ENCODE measurements at places on chromosomes 2 and 18.
A peak's percentile ranks its signal among the peaks of the same experiment; 100 is the strongest.

DNA sequence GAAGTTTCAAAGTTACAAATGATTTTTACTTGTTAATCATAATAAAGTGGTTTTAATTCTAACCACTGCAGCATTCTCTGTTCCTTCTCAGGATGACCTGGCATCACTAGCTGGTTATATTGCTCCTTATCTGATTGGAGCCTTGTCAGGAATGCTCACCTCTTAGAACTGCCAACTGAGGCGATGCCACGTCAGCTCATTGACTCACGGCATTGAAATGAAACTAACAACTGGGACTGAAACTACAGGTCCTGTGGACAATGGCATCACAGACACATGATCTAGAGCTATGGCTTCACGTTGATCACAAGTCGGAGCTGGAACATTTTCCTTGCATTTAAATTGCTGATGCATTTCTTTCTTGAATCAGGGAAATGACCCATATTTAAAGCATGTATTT, 54.9 kb upstream of the MAP2 start:
- DNase-seq: peak; percentile 58

DNA sequence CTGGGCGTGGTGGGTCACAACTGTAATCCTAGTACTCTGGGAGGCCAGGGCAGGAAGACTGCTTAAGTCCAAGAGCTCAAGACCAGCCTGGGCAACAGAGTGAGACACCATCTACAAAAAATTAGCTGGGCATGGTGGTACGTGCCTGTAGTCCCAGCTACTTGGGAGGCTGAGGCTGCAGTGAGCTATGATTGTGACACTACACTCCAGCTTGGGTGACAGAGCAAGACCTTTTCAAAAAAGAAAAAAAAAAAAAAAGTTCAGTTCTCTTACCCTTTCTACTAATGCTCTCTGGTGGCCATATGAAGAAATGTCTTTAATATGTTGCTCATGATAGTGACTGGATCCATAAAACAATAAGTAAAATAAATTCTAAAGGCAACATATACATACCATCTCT, 14.9 kb downstream of the TYW5 start:
- peak; percentile 38 for DNase-seq

DNA sequence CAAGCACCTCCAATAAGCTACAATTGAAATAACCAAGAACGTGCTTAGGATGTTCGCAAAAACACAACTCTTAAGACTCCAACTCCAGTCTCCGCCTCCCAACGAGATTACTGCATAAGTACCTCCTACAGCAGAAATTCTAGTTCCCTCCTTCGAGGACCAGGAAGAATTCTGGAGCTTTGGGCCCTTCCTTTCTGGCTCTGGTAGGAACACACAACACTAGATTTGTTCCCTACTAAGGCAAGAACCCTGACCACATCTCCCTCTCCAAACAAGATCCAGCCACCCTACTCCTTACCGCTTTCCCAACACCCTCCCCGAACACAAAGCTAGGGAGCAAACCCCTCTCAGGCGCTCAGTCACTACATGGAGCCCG, 721 bp downstream of the ADAM17 start:
- peak; percentile 88 for DNase-seq

GRCh38 chr18:4264347-4264791, 190.7 kb downstream of the DLGAP1 start:
- DNase-seq: no peak

DNA sequence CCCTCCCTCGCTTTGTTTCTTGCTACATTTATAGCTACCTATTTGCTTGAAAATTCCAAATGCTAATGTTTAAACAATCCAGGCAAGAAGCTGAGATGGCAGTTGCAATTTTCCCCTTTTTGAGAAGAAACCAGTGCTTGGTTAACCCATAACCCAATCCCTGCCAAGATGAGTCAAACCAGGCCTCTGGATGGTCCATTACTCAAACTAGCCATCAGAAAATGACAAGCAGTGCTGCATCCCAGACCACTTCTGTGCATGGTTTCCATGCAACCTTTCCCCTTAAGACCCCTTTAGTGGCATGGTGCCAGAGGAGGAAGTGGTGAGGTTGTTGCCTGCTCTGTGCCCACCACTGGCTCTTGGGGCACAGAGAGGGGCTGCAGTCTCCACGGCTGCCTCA, 131.2 kb upstream of the RMP24 start:
- no peak for DNase-seq

GRCh38 chr2:17867133-17867532, 11.3 kb upstream of the KCNS3 start:
- no peak for DNase-seq

GRCh38 chr2:129347486-129348217, 631.8 kb upstream of the RAB6C start:
- no peak for DNase-seq

GRCh38 chr2:84856787-84857186, 24.1 kb downstream of the TRABD2A start:
- DNase-seq: no peak

DNA sequence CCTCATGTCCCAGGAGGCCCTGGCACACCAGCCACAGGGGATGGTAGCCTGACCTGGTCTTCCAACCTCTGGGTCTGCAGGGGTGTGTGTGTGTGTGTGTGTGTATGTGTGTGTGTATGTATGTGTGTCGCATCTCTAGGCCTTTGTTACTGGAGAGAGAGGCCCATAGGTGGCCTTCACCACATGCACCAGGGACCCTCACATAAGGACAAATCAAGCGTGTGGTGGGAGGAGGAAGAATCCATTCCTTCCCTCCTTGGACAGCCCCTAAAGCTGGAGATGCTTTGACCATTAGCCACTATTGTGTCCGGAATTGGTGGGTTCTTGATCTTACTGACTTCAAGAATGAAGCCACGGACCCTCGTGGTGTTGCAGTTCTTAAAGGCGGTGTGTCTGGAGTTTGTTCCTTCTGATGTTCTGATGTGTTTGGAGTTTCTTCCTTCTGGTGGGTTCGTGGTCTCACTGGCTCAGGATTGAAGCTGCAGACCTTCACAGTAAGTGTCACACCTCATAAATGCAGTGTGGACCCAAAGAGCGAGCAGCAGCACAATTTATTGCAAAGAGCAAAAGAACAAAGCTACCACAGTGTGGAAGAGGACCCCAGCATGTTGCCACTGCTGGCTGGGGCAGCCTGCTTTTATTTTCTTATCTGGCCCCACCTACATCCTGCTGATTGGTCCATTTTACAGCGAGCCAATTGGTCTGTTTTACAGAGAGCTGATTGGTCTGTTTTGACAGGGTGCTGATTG, 104.1 kb downstream of the DDX1 start:
- no peak for DNase-seq

DNA sequence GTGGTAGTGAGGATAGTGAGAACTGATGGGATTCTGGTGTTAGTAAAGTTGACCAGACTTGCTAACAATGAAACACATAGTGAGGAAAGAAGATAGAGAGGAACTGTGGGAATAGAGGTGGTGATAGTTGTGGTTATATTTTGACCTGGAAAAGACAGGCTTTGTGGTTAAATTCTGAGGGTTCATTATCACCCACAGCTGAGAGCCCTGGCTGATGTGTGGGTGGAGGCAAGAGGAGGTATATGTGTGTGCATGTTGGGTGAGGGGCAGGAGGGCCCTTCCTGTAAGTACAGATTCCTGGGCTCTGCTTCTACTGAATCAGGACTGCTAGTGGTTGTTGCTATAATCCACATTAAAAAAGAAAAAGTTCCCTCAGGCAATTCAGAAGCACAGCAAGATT, 26.2 kb upstream of the TMEM163 start:
- no peak for DNase-seq

- DNase-seq: peak; percentile 94
These were observed 53.4 kb downstream of the ADI1 start for GRCh38 chr2:3465844-3466481.

DNA sequence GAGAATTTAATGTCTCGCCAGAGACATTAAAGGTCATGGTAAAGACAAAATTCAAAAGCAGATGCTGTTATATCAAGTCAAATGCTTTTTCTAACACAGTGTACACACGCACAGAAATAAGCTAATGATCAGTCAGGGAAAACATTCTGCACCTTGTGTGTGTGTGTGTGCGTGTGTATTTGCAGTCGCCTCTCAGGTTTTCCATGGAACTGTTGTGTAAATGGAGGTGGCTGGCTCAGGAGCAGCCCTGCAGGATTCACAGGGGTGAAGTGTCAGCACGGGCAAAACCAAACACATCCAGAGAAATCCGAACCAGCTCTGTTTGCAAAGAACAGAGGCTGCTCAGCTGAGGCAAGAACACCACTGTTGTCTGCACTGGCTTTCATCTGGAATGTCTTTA, 76.2 kb upstream of the YWHAQ start:
- no peak for DNase-seq

DNA sequence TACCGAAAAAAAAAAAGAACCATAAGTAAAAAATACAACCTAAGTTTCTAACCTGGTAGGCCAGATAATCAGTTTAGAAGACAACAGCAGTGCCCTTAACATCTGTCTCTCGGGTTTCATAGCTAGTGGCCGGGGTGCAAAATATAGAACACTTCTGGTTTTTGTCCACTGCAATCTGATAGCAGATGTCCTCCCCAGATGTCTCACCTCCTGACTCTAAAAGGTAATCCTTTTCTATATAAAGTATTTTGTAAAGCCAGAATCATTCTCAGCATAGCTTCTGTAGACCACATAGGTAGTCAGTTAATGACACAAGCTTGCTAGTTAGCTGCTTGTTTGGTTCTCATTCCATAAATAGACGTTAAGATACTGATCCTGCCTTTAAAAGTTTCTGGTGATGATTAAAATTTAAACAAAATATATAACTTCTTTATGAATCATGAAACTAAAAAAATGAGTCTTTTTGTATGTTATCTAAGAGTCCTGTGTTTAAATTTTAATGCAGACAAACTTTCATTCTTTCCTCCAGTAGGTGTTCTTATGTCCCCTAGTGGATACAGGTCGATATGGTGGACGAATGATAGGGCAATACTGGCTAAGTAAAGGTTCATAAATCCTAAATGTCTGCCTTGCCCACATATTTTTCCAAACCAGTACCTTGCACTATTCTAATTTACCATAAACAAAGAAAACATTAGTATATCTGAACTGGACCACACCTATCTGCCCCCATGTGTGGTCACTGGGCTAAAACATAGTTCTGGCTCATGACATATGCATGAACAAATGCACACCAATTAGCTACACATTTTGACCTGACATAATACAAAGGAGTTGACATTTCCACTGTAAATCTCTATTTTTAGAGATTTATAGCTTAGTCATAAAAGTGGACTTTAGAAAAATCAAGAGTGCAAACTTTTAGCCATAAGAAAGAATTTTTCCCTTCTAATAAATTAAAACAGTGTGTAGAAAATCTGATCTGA, 171.0 kb downstream of the SRBD1 start:
- peak; percentile 45 for DNase-seq

- peak; percentile 50 for DNase-seq
These were observed 152.6 kb downstream of the IKZF2 start for GRCh38 chr2:212998626-212999359.

GRCh38 chr18:34222307-34223163, 2.2 kb downstream of the NOL4 start:
- DNase-seq: no peak

DNA sequence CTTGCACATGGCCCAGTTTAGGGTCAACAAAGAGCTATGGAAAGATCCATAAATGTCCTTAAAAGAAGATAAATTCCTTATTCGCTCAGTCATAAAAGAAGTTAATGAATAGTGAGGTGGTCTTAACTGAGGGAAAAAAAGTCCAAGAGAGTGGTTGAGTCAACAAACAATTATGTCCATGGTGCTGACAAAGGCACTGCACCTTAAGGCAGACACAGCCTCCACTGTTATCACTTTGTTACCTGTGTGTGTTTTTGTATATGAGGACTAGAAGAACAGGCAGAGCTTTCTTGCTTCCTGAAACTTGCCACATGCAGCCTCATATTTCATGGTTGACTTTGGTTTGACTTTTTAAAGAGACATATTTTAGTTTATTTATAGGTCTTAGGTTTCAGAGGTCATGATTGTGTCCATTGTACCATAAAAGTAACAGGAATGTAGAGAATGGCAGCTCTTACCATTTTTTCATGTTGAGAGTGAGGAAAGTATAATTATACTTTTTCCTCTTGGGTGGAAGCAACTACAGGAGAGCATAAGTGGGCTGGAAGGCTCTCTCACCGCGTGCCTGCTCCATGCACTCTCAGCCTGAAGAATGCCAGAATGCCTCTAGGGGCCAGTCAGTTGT, 93.6 kb downstream of the XRCC5 start:
- no peak for DNase-seq

- no peak for DNase-seq
These were observed 137.4 kb downstream of the CALCRL start for GRCh38 chr2:187310701-187311100.

DNA sequence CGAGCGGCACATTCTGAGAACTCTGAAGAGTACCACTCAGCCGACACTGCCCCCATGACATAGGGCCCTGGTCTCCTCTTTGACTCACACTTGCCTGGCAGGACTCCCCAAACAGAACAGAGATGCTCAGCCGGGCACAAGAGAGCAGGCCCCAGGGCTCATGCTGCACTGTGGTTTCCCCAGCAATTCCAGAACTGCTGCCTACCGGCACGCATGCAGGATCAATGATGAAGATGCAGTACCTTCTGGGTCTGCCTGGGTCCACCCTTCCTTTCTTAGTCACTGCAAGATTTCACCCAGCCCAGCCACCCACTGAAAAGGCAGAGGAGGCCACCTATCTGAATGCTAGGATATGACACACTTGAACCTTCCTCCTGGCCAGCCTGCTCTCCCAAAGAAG, 49.4 kb downstream of the BCL11A start:
- no peak for DNase-seq

DNA sequence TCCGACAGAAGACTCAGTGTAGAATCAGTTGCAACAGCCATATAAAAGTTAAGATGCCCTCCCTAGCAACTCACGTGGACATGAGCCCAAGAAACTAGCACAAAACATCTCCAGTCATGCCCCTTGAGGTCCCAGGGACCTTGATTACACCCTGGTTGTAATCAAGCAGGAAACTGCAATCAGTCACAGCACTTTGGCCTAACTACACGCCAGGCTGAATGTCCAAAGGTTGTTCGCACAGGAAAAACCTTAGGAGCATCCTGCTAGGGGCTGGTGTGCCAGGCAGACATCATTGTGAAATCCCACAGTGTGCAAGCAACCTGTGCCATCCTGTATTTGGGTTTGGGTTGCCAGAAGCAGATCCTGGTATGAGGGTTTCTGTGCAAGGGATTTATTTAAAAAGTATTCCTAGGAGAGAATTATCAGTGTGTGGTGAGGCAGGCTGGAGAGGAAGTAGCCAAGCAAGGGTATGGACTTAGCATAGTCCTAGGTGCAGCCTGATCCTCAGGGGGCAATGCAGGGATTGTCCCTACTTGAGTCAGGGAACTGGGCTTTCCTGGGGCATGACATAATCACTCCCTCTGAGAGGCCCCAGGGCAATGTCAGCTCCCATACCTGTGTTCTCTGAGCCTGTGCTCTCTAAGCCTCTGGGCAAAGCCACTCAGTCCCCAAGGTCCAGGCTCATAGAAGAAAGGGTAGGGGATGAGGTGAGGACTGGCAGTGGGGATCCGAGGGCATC, 17.8 kb upstream of the SULT1C2 start:
- DNase-seq: no peak

GRCh38 chr2:65363879-65364666, 68.3 kb downstream of the SPRED2 start:
- no peak for DNase-seq
